Kidney capillary endothelial cell (primary cell): ENCODE measurements at places on chromosomes 2 and 18.

- DNase-seq: no peak
Measured at GRCh38 chr18:43965691-43966090, 688.4 kb upstream of the SYT4 start.

DNA sequence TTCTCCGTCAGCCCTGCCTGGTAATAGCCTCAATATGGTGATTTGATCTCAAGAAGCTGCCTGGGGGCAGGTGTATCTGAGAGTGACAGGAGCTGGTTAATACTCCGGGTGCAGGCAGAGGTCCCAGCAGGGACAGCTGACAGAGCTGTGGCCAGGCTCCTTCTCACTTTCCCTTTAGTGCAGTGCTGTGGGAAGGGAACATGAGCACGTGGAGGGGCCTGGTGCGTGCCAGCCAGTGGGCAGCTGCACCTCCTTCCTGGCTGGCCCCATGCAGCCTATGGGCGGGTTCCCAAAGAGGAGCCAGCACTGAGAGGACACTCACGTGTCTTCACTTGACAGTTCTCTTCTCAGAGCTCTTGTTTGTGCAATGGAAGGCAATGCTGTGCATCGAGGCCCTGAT, 9.1 kb downstream of the CNNM4 start:
- DNase-seq: no peak

GRCh38 chr2:241208058-241208457, 19.6 kb downstream of the ANO7 start:
- DNase-seq: no peak

GRCh38 chr2:121228521-121228920, 56.5 kb downstream of the TFCP2L1 start:
- no peak for DNase-seq

GRCh38 chr2:29430382-29431112, 315.3 kb downstream of the CLIP4 start:
- DNase-seq: no peak

DNA sequence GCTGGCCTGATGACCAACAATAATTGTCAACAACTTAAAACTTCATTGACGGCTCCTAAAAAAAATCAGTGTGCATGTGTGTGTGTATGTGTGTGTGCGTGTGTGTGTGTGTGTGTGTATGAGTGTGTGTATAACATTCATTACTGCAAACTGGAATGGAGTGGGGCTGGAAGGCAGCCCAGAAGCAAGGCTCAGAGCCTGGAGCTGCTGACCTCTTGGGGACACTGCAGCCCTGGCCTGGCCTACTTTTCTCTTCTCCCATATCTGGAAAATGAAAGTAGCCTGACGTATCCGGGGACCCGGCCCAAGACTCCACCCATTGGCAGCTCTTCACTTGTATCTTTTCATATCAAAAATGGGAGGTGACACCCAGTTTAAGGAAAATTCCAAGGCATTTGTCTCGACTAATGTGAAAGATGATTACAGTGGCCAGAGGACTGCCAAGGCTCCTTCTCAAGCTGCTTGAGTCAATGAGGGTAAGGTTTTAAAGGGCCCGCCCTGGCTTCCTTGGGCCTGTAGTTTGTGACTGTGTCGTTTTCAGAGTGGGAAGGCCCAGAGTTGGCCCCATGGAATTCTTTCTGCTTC, 72.4 kb upstream of the IL1R1 start:
- no peak for DNase-seq

- DNase-seq: no peak
Measured at GRCh38 chr2:117536139-117536538, 278.4 kb upstream of the DDX18 start.

- DNase-seq: no peak
Measured at GRCh38 chr2:41709702-41710599, 337.9 kb upstream of the PKDCC start.

GRCh38 chr18:10743766-10744165, 217.9 kb downstream of the NAPG start:
- DNase-seq: no peak

- peak; percentile 52 for DNase-seq
Measured at GRCh38 chr2:85792783-85793441, 39.1 kb downstream of the ATOH8 start.

DNA sequence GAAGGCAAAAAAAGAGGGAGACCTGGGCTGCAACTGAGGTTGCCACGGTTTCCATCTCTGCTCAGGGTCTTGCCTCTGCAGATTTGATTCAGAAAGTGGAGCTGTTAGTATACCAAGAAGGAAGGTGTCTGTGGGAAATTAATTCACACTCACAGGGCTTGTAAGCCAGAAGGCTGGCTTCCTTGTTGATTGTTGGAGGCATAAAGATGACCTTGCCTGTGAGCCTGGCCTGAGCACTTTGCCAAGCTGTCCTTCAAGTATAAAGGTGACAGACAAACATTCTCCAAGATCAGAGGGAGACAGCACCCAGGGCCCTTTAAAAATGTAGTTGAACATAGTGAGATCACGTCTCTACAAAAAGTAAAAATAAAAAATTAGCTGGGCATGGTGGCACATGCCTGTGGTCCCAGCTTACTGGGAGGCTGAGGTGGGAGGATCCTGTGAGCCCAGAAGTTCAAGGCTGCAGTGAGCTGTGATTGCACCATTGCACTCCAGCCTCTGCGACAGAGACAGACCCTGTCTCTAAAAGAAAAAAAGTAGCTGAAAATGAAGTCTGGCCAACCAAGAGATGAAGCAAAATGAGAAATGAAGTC, 91.2 kb upstream of the UXS1 start:
- DNase-seq: no peak

- DNase-seq: no peak
Measured at GRCh38 chr2:136439064-136439676, 321.2 kb upstream of the CXCR4 start.

DNA sequence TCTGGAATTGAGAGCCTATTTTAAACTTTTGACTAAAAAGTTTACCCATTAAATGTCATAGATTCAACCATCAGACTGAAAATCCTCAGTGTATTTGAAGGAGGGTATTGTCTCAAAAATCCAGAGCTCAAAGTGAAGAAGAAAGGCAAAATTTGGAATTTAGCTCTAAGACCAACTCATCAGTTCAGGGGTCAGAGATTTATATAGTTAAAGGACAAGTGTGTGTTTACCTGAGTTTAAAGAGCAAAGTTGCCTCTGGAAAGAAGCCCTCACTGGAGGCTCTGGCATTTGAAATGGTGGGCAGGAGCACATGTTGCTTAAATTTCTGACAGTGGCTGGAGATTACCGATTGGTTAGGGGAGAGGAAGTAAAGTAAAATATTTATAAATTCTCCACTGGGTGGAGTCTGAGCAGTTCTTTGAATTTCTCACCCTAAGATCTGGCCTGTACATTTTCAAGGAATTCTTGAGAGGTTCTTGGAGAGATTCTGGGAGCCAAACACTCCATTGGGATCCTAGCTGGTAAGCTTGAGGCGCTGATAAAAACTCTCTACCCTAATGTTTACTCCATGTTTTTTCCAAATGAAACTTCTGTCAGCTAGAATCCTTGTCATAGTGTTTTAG, at the start of gene KYNU:
TSS of gene KYNU (plus strand) at position 449 of the 623 bp plus-strand sequence. CDS start 7,704 bp downstream, outside the sequence.
- no peak for DNase-seq
